Activated CD8-positive, alpha-beta memory T cell treated with anti-CD3 and anti-CD28 coated beads for 1 hour (primary cell): ENCODE measurements at places on chromosomes 5 and 9.

DNA sequence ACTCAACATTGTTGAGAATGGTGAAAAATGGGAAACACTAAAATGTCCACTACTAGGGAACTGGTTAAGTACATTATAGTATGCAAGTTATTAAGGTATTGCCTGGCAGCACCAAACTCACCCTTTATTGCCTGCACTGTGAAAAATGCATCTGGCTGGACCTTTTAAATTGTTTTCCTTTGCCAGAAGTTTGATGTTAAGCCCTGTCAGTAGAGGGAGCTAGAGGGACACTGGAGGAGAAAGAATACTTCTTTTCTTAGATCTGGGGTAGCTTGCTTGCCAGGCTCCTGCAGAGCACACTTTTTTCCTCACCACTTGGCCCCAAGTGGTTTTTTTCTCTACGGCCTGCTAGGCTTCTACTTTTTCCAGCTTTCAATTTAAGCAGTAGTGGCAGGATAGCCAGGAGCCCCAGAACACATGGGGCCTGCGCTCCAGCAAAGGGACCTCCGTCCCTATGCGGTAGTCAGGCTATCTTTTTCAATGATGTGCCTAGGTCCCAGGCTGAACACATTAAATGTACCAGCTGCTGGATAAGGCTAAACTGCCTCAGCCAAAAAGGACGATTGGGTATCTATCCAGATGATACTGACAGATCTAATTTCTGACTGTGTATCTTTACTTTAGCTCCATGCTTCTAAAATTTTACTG lies 8.0 kb upstream of the HABP4 start:
- no peak for DNase-seq

DNA sequence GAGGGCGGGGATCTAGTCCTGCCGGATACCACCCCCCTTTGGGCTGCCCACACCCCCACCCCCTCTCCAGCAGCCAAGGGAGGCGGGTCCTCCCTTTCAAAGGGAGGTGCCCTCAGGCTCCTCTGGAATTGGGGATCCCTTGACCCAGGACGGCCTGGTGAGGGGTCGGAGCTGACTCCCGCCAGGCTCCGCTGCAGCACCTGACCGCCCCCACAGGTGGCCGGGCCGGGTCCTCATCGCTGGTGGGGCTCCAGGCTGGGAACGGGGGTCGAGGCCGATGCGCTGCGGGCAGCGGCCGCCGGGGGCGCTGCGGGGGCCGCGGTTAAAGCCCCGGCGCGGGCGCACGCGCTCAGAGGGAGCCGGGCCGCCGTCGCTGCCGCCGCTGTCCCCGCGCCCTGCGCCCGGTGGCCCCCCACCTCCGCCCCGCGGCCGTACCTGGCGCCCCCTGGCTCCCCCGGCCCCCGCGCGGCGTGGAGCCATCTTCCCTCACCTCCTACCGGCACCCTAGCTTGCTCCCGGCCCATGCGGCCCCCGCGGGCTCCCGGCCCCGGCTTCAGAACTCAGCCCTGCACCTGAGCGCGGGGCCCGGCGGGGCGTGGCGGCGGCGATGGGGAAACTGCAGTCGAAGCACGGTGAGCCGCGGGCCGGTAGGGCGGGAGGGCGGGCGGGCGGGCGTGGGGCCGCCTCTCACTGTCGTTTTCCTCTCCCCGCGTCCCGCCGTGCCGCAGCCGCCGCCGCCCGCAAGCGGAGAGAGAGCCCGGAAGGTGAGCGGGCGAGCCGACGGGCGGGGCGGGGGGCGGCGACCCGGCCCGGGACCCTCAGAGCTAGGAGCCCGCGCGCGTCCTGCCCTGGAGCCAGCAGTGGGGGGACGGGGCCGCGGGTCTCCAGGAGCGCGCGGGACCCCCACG lies at the start of gene NKD2:
Gene NKD2, plus strand, starts transcription at position 352 of the 908 bp plus-strand sequence. Its CDS starts 256 bp downstream, at position 608.
- DNase-seq: no peak

GRCh38 chr5:10655972-10656830 lies 92.3 kb downstream of the ANKRD33B start:
- DNase-seq: no peak

- no peak for DNase-seq
Measured at GRCh38 chr9:2473681-2474080, 147.9 kb upstream of the VLDLR start.

- no peak for DNase-seq
Measured at GRCh38 chr9:34362614-34363214, 14.0 kb downstream of the MYORG start.

DNA sequence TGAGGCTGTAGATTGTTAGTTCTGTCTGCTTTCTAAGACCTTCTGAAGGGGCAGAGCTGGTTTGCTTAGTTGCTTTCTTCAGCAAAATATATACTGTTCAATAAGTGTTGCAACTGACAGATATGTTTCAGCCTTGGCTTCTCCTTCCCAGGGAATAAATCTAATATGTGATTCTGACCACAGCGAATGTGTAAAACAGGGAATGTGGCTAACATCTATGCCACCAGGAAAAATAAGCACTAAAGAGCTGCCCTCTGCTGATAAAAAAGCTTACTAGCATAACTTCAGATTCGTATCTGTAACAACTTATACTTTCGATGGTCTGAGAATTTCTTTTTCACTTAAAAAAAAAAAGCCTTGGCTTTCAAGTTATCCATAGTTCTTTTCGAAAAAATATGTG lies 13.0 kb upstream of the OSMR start:
- DNase-seq: no peak

DNA sequence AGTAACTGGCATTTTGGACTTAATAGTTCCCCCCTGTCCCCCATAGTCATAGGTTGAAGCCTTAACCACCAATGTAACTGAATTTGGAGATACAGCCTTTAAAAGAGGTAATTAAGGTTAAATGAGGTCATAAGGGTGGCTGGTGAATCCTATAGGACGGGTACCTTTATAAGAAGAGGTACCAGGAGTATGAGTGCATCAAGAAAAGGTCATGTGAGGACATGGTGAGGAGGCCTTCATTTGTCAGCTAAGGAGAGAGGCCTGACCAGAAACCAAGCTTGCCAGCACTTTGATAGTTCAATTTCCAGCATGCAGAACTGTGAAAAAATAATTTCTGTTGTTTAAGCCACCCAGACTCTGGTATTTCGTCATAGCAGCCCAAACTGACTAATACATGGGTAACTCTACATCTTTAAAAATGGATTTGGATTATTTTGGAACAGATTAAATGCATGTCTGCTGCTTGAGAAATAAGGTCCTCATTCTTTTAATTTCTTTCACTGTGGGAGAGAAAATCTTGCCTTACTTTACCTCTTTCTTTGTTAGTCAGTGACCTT lies 9.7 kb downstream of the RASA1 start:
- no peak for DNase-seq

DNA sequence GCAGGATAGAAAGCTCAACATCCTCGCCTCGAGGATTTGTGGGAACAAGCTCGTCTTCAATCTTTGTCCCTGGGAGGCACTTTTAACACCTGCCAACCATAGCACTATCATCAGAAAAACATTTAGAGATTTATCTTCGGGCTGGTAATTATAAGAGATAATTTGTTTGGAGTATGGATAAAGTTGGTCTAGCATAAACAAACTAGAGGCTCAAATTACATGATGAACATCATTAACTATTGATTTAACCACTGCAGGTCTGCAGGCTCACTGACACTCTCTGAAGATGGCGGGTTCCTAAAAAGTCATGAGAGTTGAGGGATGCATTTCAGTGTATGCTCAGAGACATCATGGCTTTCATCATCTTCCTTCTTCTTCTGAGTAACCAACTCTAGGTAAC lies 25.8 kb upstream of the PCA3 start:
- no peak for DNase-seq

GRCh38 chr9:137296670-137297664 lies 5.1 kb downstream of the NRARP start:
- no peak for DNase-seq

GRCh38 chr5:4533457-4534105 lies 606.5 kb upstream of the ADAMTS16 start:
- no peak for DNase-seq

DNA sequence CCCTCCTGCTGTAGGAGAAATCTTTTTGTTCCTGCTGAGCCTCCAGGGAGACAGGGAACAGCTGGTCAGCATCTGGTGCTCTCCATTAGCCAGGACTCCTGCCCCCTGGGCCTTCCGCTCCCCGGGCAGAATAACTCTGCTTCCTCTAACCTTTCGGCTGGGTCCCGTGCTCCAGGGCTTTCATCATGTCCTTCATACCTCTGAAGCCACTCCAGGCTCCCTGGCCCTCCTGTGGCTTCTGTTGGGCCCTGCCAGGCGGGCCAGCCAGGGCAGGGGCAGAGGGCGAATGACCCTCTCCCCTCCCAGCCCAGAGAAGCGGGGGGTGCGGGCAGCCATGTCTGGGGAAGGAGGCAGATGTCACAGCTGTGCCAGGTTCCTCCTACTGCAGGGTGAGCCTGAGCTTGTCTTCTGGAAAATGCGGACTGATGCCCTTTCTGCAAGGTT lies 81.7 kb upstream of the LMX1B start:
- no peak for DNase-seq

GRCh38 chr5:54676481-54677340 lies 159.2 kb downstream of the SNX18 start:
- no peak for DNase-seq

DNA sequence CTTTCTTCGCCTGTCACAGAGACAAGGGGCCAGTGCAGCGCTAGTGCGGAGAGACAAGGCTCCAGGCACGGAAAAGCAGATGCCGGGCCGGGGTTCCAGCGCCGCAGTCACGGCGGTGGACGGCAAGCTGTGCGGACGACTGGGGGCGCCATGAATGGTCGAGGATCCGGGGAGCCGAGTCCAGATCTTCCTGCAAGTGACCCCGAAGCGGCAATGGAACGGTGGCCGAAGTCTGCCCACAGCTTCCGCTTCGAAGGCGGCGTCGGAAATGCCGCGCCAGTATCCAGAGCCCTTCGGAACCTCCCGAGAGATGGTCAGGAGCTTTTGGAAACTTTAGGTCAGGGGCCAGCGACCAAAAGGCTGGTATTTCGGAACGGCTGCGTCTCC lies 601 bp upstream of the FAF2 start:
- DNase-seq: peak; percentile 1

DNA sequence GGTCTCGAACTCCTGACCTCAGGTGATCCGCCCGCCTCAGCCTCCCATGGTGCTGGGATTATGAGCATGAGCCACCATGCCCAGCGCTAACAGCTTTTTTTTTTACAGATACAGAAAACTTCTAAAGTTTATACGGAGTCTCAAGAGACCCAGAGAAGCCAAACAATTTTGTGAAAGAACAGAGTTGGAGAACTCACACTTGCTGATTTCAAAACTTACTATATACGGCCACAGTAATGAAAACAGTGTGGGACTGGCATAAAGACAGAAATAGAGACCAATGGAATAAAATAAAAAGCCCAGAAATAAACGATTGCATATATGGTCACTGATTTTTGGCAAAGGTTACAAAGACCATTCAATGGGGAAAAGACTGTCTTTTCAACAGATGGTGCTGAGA lies 85.6 kb upstream of the CACNA1B start:
- DNase-seq: no peak

DNA sequence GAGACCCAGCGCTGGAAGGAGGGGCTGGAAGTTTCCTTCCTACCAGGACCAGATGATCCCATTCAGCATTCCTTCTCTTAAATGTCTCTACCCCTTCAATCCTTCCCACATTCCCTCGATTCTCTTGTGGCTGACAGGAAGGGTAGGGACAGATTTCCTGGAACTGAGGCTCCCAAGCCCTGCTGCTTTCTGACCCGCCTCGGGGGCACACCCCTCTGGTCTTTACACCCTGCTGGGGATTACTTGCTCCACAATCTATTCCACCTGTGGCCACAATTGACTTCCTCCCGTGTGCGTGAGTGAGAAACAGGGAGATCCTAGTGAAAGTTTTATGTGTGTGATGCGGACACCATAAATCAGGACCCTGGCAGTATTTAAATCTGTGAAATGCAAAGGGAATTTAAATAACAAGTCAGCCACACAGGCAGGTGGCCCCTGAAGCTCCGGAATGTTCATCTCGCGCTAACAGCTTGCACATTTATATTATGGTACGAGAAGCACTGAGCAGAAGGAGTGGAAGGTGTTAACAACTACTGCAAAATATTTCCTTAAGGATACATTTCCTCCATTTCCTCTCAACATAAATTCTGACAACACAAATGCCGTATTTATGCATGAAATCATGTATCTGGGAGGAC lies 237.5 kb downstream of the SLIT3 start:
- DNase-seq: no peak

- no peak for DNase-seq
Measured at GRCh38 chr9:99300603-99301002, 78.5 kb downstream of the SEC61B start.

- DNase-seq: no peak
Measured at GRCh38 chr9:92730897-92731296, 33.7 kb downstream of the BICD2 start.

- no peak for DNase-seq
Measured at GRCh38 chr5:31568302-31568835, 36.3 kb downstream of the C5orf22 start.

DNA sequence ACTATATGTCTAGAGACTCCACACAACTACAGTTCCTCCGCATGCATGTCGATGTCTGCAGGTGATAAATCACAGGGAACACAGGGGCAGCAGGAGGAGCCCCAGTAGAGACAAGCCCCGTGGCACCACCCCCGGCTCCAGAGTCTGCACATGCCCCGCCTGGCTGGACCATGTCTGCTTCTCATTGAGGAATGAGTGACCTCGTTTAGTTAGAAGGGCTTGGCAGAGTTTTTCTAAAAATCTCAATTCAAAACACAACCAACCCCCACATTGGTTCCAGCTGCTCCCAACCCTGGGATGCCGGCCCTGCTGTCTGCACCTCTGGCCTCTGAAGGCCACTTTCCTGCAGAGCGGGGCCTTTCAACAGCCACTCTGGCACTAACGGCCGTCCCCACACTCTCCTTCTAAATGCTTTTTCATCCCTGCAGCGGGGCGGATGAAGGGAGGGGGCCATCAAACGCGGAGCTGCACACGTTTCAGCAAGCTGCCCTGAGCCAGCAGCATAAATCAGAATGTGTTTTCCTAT lies 106.3 kb downstream of the ROR2 start:
- no peak for DNase-seq

DNA sequence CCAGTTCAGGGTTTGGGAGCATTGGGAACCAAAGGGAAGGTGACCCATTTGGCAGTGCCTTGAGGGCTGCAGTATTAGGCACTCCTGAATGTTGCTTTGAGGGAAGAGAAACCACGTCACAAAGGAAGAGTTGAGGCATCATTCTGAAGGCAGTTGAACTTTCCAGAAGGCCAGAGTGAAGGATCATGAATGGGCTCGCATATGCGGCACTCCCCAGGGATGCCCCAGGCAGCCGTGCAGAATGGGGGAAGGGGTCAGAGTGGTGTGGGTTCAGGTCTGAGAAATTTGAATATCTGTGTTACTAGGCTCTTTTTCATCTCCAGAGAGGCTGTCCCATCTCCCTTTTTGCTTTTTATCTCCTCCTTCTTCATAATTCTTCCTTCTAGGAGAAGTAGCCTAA lies 60.6 kb upstream of the HMHB1 start:
- no peak for DNase-seq

DNA sequence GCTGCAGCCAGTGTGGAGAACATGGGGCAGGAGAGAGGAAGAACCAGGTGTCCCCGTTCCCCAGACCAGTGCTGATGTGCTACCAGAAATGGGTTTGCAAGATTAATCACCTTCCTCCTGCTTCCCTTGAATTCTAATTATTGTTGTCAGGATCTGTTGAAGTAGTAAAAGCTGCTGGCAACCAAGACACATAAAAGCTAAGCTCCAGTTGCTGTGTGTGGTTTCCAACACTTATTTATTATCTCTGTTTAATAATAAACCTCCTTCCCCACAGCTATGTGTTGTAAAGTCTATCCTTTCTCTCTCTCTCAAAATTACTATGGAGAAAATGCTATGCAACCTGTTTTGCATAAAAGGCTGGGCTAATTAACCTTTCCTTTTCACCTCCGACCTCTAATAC lies 2.3 kb upstream of the RETREG1 start:
- DNase-seq: no peak
